ENCODE measurements at places on chromosomes 1 and 21. TPM values are rescaled to one million over a fixed set of nuclear protein-coding genes. Genes with fewer than 3 reads are reported as not detected.

DNA sequence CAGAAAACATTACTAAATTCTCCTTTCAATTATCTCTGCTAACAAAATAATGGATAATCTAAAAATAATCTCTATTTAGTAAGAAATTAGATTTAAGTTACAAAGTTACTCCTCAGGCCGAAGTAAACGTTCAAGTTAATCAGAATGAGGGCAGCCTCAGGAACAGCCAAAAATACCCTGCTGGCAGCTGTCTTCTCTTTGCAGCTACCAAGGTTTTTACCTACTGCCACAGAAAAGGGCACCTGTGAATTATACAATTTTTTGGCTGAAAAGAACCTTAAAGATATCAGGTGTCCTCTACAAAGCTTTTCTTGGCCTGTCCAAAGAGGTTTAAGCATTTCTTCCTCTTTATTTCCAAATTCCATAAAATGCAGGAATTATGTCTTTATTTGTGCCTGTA is 84.4 kb downstream of the AKT3 start:
- no peak for DNase-seq

Gene COL24A1
- total RNA-seq, result under 0.01 TPM

DNA sequence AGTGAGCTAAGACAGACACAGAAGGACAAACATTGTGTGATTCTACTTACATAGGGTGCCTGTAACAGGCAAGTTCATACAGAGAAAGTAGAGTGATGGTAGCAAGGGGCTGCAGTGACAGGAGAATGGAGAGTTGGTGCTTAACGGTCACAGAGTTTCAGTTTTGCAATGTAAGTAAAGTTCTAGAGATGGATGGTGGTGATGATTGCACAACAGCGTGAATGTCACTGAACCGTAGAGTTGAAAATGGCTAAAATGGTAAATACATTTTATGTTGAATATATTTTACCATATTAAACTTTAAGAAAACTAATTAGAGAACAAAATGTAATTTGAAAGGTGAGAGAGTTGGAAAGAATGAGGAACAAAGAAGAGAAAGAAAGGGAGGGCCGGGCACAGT is 8.7 kb downstream of the CFAP107 start:
- no peak for DNase-seq

DNA sequence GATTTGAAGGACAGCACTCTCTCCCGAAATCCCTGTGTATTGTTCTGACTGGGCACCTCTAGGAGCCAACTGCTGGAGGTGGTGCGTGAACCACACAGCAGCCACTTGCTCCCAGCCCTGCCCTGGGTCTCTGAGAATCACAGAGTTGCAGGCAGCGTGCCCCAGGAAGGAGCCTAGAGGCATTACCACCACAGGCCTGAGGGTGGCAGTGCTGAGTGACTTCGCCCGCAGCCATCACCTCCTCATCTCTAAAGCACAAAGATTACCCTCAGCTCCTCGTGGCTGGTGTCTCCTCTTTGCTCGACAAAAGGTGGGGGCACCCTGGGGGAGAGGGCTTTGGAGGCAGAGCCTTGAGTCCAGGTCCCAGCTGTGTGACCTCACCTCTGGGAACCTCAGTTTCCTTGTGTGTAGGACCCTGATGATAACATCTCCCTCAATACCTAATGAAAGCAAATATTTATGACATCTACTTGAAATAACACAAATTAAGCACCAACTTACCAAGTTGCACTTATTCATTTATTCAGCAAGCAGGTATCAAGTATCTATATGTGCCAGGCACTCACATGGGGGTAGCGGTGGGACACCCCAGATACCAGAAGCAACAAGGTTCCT is 86.3 kb downstream of the VWA5B1 start:
- no peak for DNase-seq

DNA sequence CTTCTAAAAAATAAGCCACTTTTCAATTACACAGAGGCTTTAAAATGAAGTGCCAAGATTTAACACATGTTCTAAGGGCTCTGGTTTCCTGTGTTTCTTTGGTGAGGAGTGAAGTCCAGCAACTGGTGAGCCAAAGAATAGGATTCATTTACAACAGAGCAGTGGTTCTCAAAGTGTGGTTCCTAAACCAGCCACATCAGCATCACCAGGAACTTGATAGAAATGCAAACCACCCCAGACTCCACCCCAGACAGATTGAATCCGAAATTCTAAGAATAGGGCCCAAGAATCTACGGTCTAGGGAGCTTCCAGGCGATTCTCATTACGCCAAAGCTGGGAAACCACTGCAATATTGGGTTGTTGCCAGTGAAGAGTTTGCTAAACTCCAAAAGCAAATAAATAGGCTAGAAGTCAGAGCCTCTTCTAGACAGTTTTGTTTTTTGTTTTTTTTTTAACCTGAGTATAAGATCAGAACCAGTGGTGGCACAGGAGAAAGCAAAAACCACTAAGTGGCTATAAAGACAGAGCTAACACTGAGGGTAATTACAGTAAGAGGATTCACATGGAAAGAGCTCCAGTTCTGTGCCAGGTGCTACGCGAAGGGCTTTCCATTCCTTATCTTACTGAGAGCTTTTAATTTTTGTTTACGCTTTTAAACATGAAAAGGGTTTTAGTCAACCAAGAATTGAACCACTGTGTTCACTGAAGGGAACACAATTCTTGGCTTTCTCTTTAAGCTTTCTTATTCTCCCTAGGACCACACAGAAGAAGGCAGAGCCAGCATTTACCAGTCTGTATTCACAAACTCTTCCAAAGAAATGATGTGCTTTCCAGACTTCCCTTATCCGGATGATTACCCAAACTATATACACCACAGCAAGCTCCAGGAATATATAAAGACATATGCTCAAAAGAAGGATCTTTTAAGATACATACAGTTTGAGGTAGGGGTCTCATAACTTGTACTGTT is 42.4 kb upstream of the FMO2 start:
- no peak for DNase-seq

DNA sequence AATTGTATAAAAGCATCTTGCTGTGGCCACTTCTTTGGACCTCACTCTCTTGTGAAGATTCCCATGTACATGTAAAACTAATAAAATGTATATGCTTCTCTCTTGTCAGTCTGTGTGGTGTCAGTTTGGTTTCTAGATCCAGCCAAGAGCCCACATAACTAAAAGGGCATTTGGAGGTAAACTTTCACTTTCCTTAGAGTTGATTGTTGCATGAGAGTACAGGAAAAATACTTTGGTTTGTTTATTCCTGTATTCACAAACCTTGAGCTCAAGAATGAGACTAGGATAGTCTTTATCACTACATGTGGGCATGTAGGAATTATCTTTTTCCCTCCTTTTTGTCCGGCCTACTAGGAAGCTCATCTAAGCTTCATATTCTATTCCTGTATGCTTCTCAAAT is 50.9 kb downstream of the KCTD3 start:
- DNase-seq, result no peak

DNA sequence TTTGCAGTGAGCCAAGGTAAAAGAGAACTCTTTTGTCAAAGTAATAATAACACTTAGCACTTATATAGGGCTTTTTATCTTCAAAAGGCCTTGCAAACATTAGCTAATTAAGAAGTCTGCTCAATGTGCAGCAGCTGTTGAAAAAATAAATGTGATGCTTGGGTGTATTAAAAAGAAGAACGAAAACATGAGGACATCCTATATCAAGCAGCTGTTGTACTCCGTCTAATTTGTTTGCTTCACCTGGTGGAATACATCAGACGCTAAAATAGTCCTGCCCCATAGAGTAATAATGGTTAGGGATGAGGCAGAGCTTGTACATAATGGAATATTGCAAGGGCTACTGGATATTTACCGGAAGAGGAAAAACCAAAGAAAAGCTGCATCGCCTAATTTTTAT is 299.5 kb downstream of the ST6GALNAC3 start:
- DNase-seq, result no peak

GRCh38 chr1:179351281-179351680 is 14.5 kb upstream of the AXDND1 start:
- no peak for DNase-seq

DNA sequence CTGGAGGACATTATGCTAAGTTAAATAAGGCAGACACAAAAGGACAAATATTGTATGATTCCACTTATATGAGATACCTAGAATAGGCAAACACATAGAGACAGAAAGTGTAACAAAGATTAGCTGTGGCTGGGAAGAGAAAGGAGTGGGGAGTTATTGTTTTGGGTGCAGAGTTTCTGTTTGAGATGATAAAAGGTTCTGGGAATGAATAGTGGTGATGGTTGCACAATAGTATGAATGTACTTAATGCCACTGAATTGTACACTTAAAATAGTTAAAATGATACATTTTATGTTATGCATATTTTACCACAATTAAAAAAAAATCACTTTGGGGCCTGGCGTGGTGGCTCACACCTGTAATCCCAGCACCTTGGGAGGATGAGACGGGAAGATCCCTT is 21.2 kb upstream of the ERO1B start:
- DNase-seq, result no peak

Gene LCK
- 1.1 TPM for total RNA-seq

GRCh38 chr1:36539526-36539925 is 56.8 kb upstream of the CSF3R start:
- no peak for DNase-seq

DNA sequence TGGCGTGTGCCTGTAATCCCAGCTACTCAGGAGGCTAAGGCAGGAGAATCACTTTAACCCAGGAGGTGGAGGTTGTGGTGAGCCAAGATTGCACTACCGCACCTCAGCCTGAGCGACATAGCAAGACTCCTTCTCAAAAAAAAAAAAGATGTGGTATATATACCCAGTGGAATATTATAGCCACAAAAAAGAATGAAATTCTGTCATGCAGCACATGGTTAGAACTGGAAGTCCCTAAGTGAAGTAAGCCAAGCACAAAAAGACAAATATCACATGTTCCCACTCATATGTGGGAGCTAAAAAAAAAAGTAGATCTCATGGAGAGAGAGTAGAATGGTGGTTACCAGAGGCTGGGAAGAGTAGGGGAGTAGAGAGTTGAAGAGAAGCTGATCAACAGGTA is 18.7 kb downstream of the PSMB4 start:
- DNase-seq, result no peak

DNA sequence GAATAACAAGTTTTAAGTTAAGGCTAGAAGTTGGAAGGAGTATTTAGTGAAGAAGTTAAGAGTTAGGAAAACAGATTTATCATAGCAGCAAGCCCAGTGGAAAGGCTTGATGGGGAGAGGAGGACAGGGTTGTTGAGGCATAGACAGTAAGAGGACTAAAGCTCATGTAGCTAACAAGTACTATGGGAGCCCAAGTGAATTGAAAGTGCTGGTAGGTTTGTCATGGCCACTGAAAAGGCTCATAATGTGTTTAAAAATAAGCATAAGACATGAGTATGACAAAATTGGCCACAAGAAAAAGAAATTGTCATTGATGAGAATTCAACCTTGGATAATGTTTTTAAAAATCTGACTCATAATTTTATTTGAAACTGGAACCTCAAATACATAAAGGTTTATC is 49.2 kb upstream of the CRB1 start:
- no peak for DNase-seq

Gene GBP7
- total RNA-seq, result not detected

All from glomerular endothelial cell (primary cell).